ENCODE measurements at places on chromosomes 7 and 10.

- DNase-seq: no peak
Measured at GRCh38 chr10:61486251-61486650, 33.1 kb upstream of the TMEM26 start.

DNA sequence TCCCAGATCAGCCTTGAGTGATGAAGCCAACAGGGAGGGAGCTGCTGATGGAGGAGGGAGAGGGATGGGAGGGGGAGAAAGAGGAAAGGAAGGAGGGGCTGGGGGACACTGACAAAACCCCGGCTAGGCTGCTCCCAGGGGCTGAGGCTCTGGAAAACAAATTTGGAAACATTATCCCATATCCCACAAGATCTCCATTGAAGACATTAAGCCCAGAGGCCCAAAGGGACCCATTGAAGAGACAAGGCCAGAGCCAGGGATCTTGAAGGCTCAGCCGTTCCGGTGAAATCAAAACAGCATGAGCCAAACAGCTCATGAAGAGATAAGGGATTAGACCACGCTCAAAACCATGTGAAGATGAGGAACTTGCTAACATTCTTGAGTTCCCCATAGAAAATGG is 184.3 kb upstream of the ITGB1 start:
- no peak for DNase-seq

GRCh38 chr7:123944395-123944794 is 19.4 kb downstream of the SPAM1 start:
- no peak for DNase-seq

DNA sequence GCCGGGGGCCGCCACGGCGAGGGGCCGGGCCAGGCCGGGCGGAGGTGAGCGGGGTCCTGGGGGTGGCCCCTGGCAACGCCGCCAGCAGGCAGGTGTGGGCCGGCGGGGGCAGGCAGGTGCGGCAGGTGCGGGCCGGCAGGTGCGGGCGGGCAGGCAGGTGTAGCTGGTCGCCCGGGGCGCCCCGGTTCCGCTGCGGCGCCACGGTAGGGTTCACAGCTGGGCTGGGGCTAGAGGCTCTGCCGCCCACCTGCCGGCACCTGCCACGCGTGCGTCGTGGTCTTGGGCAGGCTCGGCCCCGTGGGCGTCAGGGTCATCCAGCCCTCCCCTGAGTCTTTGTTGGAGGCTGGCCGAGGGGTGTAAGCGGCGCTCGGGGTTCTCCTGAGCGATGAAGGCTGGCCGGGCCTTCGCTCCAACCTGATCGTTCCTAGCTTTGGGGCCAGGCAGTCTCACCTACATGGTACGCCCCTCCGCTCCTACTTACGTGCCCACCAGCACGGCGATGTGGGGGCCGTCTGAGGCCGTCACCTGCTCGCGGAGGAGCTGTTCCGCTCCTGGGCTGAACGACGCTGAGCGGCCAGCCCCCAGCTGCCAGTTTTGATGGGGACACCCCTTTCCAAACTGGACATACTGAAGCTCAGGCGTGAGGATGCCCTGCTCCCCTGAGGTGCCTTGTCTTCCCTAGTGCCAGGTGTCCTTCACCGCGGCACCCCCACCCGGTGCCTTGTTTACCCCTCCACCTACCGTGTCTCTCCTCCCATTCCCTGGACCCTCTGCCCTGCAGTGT is 493 bp downstream of the ZMIZ2 start:
- no peak for DNase-seq

DNA sequence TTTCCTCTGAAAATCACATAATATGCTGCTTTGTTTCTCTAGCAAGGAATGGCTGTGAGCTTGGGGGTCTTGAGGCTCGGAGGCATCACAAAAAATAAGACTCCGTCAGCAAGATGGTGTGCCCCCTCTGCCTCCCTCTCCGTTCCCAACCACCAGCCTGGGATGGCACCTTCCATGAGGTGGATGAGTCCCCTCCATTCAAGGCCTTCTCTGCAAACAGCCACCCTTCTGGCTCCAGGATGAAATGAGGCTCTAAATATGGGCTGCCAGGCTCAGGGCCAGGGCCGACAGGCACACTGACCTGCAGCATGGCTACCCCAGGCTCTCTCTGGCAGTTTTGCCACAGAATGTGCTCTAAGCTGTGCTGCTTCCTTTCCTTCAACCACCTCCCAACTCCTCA is 521.5 kb downstream of the PTPRN2 start:
- no peak for DNase-seq

GRCh38 chr7:30904561-30904960 is 7.1 kb upstream of the AQP1 start:
- no peak for DNase-seq

GRCh38 chr7:114929570-114929969 is 7.7 kb downstream of the MDFIC start:
- no peak for DNase-seq

DNA sequence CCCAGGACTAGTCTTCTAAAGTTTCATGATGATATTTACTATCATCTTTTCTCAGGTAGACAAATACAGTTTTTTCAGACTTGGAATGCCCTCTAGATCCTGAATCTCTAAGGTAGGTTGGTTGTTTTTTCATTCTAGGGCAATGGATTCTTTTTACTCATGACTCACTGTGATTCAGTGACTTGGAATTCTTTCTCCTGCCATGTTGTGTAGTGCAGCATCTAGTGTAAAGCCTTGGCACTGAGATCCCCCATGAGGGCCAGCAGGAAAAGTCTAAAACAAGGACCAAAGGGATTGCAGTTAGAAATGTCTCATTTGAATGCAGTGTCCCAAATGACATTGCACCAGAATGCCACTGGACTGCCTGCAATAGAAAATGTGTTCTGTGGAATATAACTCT is 430.4 kb downstream of the NEBL start:
- DNase-seq: no peak

- no peak for DNase-seq
Measured at GRCh38 chr10:109187677-109188076, 735.6 kb downstream of the XPNPEP1 start.

DNA sequence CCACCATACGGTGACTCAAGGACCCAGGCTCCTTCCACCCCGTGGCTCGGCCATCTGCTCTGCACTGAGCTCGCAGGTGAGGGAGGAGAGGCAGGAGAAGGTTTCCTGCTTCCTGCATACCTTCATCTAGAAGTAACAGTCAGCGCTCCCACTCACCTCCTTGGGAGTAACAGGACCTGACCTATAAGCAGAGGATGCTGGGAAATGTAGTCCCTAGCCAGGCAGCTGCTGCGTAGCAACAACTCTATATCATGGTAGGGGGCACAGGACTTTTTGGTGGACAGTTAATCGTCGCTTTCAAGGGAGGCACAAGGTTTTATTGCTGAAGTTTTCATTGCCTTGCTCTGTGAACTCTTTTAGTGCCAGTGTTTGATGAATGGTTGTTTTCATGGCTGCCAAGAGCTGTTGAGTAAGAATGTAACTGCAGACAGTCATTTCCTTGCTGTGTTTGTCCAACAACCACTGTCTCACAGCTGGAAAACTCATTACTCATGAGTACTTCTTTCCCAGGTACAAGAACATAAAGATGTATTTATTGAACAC is 10.2 kb upstream of the ZFYVE27 start:
- DNase-seq: no peak

- no peak for DNase-seq
Measured at GRCh38 chr7:24108906-24109376, 175.0 kb upstream of the NPY start.

DNA sequence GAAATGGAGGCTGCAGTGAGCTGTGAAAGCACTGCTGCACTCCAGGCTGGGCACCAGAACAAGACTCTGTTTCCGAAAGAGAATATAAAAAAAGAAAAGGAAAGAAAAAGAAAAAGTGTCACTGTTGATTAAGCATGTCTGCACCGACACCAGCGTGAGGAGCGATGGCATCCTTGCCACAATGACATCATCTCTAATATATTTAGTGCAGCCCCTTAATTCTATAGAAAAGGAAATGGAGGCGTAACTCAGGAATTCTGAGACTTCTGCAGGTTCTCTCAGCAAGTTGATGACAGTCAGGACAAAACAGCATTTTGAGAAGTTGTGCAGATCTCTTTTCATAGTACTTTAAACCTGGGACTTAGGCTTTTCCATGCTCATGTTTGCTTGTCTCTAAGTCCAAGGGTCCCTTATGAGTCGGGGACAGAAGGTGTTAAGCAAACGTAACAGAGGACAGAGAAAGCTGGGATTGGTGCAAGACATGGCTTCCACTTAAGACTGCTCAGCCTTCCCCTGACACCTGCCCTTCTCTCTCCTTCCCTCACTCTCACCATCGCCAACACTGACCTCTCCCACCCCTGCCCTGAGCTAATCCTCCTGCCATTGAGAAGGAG is 16.9 kb upstream of the ANKRD1 start:
- no peak for DNase-seq

DNA sequence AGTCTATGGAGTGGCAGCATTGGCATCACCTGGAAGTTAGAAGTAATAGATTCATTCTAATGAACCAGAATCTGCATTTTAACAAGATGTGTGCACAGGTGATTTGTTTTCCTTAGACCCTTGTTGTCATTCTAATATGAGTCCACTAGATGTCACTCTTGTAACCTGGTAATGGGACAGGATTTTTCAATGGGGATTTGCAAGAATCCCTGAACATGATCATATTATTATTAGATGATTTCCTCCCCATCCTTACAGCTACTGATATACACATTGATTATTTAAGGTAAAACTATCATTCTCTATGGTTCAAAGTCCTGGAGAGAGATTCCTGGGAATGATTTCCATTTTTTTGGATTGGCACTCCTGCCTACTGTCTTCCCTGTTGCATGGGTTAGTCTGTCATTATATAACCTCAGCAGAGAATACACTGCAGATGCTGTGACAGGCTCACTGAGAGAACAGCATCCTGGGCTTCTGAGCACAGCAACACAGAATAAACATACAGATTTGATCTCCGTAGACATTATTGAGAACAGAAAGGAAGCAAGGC is 194.9 kb downstream of the SUGCT start:
- DNase-seq: no peak

DNA sequence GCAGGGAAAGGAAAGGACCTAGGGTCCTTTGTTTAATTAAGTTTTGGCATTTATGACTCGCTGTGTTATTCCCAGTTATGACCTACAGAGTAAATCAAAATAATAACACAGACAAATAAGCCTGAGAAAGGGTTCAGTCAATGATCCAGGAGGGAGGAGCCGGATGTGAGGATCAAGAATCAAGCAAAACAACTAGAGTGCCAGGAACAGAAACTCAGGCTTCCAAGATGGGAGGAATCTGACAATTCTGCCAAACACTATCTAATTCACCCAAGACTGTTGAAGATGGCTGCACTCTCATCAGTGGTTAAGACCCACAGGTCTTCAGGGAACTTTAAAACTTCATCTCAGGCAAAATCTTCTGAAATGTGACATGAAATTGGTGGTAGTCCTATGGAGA is 50.3 kb upstream of the PIP4K2A start:
- DNase-seq: no peak

- no peak for DNase-seq
Measured at GRCh38 chr7:101399759-101400158, 37.1 kb downstream of the COL26A1 start.

- DNase-seq: no peak
Measured at GRCh38 chr7:38321515-38321944, 48.1 kb upstream of the TARP start.

DNA sequence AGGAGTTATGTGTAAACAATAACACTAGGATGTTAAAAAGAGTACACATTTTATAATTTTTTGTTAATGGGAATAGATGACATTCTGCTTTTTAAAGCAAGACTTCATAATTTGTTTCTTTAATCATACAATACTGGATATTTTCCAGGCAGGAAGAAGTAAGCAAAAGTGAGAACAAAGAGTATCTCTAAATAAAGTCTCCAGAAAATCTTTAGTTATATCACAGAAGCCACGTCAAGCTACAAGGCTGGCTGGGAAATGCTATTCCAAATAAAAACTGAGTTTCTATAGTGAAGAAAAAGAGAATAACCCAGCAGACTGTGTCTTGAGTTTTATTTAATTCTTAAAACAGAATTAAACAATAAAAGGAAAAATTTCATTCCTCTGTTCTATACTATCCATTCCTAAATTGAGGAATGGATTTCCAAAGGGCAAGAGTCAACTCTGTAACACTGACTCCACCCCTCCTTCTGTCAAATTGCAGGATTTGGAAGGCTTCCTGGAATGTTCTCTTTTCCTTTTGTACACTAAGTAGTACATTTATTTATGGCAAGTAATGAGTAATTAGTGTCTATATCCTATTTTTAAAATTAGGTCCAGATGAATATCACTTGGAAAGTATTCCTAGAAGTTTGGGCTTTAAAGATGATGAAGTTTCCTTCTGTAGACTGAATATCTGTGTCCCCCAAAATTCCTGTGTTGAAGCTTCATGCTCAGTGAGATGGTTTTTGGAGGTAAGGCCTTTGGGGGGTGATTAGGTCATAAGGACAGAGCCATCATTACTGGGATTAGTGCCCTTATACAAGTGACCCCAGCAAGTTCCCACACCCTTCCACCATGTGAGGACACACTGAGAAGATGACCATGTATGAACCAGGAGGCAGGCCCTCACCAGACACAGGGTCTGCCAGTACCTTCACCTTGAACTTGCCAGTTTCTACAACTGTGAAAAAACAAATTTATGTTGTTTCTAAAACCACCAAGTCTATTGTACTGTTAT is 290.9 kb downstream of the CRPPA start:
- no peak for DNase-seq

DNA sequence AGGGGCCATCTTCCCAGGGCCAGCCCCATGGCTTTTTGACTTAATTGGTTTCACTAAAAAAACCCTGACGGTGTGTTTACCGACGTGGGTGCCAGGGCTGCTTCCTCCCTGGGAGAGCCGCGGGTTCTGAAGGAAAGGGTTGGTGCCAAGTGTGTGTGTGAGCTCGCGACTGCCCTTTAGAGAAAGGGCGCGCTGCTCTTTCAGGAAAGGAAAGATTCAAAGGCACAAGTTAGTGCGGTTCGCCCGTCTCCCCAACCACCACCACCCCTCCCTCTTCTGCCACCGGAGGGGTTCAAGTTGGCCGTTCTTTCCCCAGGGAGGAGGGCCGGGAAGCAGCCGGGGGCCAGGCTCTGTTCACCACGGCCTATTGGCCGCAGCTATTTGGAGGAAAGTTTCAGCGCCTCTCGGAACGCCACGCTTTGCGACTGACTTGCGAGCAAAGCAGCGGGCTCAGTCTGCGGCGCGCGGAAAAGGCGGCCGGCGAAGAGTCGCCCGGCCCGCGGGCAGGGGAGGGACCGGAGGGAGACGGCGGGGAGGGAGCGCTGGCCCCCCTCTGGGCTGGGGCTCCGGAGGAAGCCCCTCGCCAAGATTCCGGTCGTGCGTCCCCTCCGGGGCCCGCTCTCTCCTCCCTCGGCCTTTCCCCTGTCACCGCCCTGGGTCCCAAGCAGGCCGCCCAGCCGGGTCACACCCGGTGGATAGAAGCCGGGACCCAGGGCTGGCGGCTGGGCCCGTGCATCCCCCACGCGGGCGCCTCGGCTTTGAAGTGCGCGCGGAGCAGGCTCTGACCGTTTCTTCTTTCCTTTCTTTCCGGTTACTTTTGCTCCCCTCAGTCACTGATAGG is 165.9 kb upstream of the PPP1R3A start:
- DNase-seq: no peak

DNA sequence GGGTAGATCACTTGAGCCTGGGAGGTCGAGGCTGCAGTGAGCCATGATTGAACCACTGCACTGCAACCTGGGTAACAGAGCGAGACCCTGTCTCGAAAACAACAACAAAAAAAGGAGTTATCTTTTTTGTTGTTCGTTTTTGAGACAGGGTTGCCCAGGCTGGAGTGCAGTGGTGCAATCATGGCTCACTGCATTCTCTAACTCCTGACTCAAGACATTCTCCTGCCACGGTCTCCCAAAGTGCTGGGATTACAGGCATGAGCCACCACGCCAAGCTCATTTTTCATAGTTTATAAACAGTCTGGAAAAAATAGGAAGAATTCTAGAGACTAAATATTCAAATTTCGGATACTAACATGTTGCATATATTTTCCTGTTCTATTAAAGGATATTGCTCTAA is 29.4 kb downstream of the SFXN4 start:
- no peak for DNase-seq

- no peak for DNase-seq
Measured at GRCh38 chr10:48450741-48451466, 144.4 kb downstream of the MAPK8 start.

Measured in GM12892 (cell line).